ENCODE measurements at places on chromosomes 2 and 18.

DNA sequence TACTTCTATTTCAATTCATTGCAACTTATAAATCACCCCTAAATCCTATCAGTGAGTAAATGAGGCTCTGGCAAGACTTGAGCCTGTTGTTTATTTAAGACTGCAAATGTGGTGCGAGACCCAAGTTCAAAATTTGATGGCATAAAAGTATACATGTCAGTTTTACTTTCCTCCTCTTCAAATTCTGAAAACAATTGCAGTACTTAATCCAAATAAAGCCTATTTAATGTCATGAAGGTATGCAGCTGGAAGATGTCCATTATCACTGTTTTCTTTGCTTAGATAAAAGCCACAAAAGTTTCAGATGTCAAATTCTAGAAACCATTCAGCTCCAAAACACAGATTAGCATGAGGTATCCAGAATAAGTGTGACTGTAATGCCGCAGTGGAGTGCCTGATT is 3.3 kb downstream of the APCDD1 start:
- DNase-seq = no peak

DNA sequence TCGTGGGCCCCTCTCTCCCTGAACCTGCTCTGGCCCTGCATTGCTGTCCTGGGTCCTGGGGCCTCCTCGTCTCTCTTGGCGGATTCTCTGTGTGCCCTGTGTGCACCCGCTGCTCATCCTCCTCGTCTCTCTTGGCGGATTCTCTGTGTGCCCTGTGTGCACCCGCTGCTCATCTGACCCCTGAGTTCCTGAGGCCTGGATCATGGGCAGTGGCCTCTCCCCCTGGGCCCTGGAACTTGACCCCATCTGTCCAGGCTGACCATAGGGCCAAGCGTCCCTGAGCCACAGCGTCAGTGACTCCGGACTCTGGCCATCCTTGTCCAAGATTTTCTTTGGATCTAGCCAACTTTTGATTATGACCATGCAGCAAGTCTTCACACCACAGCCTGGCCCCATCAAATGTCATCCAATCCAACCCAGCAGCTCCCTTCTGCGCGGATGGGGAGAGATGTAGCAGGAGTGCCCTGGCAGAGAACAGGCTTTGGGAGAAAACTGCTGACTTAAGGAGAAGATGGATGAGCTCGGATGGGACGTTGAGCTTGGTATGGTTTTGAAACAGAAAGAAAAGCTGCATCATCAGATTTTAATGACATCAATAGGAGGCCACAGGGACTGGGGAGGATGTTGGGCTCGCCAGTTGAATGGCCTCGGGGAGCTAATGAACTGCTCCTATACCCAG is 455.1 kb upstream of the HS6ST1 start:
- no peak for DNase-seq

DNA sequence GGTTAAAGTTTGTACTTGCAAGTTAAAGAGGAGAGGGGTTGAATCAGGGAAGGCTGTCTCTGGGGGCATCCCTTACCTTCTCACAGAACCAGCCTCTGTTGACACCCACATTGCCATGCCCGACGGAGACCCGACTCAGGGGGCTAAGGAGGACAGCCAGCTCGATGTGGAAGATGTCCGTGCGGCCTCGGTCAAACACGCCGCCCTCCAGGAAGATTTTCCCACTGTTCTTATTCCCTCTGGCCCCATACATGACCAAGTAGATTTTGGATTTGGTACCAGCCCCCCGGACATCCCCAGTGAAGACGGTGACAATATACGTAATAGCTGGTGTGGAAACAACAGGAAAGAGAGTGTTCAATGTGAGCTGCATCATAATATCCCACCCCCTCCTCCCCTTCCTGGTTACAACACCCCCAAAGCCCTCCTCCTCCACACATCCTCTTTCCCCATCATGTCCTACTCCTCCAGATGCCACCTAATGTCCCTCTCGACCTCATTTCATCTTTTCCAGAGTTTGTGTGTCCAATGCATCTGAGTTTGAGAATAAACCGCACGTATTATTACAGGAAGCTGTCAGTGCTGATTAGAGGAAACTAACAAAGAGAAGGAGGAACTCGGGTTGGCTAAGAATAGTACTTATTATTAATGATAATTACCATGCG is 55.7 kb downstream of the LOXHD1 start:
- no peak for DNase-seq

- no peak for DNase-seq
Measured at GRCh38 chr2:230075988-230076631, 7.4 kb upstream of the SLC16A14 start.

GRCh38 chr2:12501469-12502158 is 215.1 kb upstream of the TRIB2 start:
- no peak for DNase-seq

DNA sequence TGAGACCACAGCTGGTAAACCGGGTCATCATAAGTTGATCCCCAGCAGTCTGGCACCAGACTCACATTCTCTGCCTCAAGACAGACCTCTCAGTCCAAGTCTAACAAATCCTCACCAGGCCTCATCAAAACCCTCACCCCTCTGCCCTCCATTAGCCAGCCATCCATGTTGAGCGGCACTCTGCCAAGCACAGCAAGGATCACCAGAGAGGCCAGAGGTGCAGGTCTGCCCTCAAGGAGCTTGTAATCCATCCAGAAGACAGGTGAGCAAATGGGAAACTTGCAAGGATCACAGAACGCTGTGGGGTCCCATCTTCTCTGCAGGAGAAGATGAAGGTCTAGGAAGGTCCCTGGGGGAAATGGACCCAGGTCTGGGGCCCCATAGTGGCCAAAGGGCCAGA is 63.6 kb downstream of the TNS1 start:
- no peak for DNase-seq

- DNase-seq = no peak
Measured at GRCh38 chr2:149057401-149057800, 18.9 kb downstream of the LYPD6B start.

DNA sequence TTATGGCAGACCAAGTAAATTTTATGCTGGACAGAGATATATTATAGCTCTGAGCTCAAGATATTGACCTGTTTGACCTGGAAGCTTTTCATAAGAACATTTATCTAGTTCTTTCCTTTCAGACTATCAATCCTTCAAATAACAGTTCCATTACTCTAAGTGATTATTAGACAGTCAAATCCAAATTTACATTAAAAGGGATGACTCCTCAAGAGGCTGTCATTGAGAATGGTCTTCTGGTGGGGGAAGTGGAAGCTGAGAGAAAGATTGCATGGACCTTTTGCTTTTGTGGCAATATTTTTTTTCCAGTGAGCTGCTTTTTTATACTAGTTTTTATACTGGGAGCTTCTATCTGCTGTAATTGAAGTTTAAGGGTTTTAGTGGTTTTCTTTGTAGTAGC is 14.9 kb upstream of the SERPINB12 start:
- DNase-seq = no peak

DNA sequence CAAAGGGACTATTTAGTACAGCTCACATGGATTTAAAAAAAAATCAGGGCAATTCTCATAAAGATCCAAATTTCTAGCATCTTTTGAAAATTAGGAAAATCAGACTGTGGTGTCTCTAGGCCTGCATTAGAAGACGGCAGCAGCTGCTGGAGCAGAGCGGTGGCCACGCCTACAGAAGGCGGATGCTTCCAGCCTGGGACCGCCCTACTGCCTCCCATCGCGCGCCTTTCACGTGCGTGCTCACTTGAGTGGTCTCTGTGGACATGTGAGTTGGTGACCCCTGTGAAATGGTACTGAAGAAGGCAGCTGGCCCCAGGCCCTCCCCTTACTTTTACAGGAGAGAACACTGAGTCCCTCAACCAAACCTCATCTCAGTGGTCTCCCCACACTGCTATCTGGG is 15.2 kb upstream of the ZFP36L2 start:
- no peak for DNase-seq

- no peak for DNase-seq
Measured at GRCh38 chr2:237636578-237636977, 9.2 kb downstream of the LRRFIP1 start.

DNA sequence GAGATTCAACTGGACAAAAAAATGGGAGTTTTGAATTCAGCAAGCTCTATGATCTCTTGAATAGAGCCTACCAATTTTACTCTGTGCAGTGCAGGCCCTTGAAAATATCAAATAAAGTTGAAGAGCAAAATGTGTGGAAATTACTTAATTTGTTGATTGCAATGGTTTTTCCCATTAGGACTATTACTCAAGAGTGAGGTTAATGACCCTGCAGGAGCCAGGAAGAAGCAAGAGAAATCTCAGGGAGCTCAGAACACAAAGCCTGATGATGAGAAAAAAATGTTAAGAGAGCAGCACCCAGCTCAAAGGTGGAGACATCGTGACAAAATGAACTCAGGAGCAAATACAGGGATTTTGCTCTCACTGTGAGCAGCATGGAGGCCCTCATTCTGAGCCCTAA is 337.6 kb upstream of the TRIB2 start:
- no peak for DNase-seq

- no peak for DNase-seq
Measured at GRCh38 chr18:77068321-77069312, 64.0 kb downstream of the MBP start.

DNA sequence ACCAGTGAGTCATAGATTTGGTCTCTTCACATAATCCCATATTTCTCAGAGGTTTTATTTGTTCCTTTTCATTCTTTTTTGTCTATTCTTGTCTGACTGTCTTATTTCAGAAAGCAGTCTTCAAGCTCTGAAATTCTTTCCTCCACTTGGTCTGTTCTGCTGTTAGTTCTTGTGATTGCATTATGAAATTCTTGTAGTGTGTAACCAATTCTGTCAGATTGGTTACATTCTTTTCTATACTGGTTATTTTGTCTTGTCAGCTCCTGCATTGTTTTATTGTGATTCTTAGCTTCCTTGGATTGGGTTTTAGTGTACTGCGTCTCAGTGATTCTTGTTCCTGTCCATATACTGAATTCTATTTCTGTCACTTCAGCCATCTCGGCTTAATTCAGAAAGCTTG is 18.6 kb downstream of the EHBP1 start:
- DNase-seq = no peak

- DNase-seq = peak; percentile 18
Measured at GRCh38 chr2:178280244-178280852, 86.0 kb downstream of the OSBPL6 start.

DNA sequence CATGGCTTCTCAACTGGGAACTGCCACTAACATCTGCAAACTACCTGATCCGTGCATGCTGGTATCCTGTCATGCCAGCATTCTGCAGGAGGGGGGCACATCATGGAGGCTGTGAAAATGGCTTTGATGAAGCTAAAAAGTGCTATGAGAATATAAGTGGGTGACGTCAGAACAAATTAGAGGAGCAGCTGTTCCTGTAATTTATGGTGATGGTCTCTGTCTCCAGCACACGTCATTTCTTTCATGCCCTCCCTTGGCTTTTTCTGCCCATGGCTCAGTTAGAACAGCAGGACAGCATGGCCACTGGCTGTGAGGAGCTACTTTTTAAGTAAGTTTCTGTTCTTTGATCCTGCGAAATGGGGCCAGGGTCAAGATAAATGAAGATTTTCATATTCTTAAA is 466.3 kb downstream of the THSD7B start:
- DNase-seq = no peak

DNA sequence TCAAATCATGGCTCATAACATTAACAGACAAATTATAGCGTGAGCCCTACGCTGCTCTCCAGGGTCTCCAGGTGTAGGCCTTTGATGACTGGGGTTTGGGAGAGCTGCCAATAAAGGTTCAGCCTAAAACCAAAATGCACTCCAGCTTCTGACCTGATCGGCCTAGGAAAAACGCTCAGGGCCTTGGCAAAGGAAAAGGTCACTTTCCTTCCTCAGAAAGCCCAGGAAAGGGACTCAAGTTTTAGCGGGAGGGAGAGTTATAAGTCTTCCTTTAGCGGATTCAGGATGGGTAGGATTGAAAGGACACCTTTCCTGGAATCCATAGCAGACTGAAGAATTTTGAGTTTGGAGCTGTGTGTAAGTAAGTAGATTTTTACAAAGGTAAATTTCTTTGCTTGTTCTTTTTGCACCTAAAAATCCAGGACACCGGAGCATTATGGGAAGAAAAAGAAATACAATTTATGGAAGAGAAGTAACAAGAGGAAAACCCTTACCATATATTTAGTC is 8.8 kb downstream of the EVX2 start:
- no peak for DNase-seq

- no peak for DNase-seq
Measured at GRCh38 chr2:110675679-110676078, 2.2 kb downstream of the BUB1 start.

DNA sequence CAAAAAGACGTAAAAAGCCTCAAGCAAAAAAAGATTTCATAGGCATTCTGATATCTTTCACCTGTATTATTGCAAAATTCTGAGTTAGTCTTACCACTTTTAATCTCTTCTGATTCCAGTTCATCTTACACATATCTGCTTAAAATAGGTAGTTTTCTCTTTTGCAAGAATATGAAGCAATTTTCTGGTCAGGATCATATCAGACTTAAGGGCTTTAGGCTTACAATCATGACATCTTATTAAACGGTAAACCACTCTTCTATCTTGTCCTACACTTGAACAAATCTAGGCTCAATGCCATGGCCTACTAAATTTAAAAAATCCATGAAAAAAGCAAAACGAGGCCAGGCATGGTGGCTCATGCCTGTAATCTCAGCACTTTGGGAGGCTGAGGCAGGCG is 50.1 kb upstream of the GAREM1 start:
- DNase-seq = no peak

GRCh38 chr2:217657252-217657651 is 345.5 kb downstream of the TNS1 start:
- DNase-seq = no peak

DNA sequence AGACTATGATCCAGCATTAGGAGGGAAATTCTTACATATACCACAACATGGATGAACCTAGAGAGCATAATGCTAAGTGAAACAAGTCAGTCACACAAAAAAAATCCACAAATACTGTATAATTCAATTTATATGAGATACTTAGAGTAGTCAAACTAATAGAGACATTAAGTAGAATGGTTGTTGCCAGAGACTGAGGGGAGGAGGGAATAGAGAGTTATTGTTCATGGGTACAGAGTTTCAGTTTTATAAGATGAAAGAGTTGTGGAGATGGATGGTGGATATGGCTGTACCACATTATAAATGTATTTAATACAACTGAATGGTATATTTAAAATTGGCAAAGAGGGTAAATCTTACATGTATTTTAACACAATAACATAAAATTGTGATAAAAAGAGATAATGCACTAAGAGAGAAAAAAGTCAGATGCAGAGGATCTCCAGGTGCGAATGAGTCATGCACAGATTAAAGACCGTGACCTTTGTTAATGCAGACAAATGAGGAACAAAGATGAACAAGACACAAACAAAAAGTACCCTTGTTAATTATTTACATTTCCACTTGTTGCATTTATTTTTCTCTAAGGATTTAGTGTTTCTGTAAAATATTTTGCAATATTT is 541.7 kb upstream of the MEX3C start:
- no peak for DNase-seq

DNA sequence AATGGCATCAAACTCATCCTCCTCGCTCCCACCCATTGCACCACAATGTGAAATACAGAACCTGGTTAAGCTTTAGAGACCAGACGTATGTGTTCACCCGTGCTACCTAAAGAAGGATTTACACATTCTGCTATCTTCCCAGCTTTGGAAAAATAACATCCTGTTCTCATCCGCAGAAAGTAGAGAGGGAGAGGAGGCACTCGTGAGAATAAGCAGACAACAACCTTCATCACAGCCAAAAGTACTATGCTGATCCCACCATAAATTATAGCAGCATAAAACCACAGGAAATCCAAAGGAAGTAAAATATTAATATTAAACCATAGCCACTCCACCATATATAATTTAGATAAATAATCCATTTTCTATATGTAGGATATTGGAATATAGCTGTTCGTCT is 111.7 kb upstream of the NRP2 start:
- no peak for DNase-seq

GRCh38 chr2:144504218-144504641 is 15.7 kb downstream of the ZEB2 start:
- DNase-seq = no peak

- no peak for DNase-seq
Measured at GRCh38 chr2:120736624-120737339, 1.1 kb downstream of the GLI2 start.
